ENCODE measurements at places on chromosomes 2 and 18. TPM values are rescaled to one million over a fixed set of nuclear protein-coding genes. Genes with fewer than 3 reads are reported as not detected.

- no peak for DNase-seq
Observed at GRCh38 chr2:85840091-85840490, 48.7 kb downstream of the ST3GAL5 start.

DNA sequence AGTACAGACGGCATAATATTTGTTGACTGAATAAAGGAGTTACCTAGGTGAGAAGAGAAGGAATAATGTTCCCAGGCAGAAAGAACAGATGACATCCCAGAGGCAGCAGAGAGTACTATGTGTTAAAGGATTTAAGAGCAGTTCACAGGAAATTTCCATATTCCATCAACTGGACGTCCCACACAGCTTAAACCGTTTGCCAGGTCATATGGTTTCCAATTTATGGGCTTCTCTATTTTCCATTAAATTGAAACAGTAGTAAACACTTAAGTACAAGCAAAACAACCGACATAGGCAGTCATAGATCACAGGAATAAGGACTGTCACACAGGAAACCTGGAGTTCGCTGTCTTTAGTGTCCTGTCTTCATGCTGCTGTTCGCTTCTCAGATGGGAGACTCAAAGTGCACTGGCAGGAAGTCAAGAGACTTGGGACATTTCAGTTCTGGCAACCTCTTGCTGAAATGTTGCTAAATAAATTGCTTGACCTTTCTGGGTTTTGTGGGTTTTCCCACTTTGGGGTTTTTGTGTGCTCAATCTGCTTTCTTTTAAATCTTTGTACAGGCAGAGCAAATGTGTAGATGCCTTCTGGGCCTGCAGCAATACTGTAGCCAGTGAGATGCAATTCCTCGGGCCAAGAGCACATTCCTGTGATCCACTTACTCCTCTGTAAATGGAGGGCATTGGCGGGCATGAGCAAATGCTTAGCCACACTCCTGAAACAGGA, 5.8 kb upstream of the PIEZO2 start:
- DNase-seq: no peak

GRCh38 chr2:11368059-11368572, 23.7 kb upstream of the ROCK2 start:
- DNase-seq: no peak

The MYO5B gene
- total RNA-seq: 179 TPM

DNA sequence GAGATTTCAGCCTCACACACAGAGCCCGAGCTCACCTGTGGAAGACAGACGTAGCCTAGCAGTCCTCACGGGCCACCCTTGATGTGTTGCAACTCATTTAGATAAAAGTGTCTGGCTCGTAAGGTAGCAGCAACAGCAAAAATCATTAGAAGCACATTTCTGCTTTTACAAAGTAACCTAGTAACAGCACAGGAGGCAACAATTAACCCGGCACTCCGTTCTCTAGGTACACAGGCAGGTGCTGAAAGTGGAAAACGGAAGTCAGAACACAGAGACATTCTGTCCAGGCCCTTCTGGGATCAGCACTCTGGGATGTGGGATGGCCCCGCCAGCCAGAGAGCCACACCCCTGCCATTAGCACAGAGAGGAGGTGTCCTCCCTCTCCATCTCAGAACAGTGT, 99.3 kb downstream of the KLHL29 start:
- no peak for DNase-seq

DNA sequence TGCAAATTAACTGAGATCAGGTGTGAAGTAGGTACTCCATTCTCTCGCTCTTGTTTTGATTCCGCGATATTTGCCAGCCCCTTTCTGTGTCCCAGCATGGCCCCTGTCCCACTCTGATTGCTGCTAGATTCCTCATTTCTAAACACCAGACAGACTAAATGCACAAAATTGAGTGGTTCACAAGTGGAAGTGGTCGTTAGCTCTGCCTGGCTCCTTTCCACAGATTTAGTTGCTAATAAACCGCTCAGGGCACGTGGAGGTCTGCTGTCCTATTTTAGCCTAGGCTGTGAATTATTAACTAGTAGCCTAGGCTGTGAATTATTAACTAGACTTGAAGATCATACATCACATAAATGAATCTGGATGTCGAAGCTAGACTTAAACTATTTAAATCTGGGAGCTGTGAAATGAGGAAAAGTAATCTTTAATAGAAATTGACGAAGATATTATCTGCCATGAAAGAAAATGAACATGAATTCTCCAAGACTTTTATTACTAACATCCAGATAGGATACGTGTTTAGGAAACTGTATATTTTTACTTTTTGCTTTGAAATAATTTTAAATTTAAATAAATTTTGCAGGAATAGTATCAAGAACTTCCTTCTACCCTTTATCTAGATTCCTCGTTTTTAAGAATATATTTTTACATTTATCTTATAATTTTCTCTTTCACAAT, 3.7 kb downstream of the IL1RL2 start:
- no peak for DNase-seq

The BMP10 gene
- total RNA-seq: 0.43 TPM

The OLA1 gene
- 65.8 TPM for total RNA-seq

GRCh38 chr2:150750720-150751119, 263.3 kb upstream of the RND3 start:
- no peak for DNase-seq

GRCh38 chr2:63434024-63435001, 154.0 kb downstream of the WDPCP start:
- DNase-seq: no peak

All from mucosa of descending colon (tissue), 3 donors.